ENCODE measurements at places on chromosomes 3 and 15.

- no peak for DNase-seq
These were observed 277 bp upstream of the DALRD3 start for GRCh38 chr3:49018707-49019006.

- DNase-seq = no peak
These were observed at the start of gene FEZF2 for GRCh38 chr3:62373215-62373614. TSS of gene FEZF2 (minus strand) at chr3:62373550. CDS start at chr3:62372868, 682 bp downstream.

- no peak for DNase-seq
These were observed 15.6 kb downstream of the SMAD3 start for GRCh38 chr15:67080900-67081431.

GRCh38 chr15:51874751-51875644 is 45.5 kb downstream of the TMOD3 start:
- no peak for DNase-seq

DNA sequence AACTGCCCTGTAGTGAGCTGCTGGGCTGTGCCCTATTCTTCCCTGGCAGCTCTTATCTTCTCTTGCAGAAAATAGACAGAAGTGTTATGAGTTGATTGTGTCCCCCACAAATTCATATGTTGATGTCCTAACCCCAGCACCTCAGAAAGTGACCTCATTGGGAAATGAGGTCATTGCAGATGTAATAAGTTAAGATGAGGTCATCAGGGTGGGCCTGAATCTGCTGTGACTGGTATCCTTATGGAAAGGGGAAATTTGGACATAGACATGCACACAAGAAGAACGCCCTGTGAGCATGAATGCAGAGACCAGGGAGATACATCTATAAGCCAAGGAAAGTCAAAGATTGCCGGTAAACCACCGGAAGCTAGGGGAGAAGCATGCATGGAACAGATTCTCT is 49.0 kb downstream of the SPSB4 start:
- DNase-seq = no peak

- no peak for DNase-seq
These were observed 51.7 kb upstream of the HES1 start for GRCh38 chr3:194084284-194084683.

- no peak for DNase-seq
These were observed 99.1 kb downstream of the DNASE1L3 start for GRCh38 chr3:58111513-58112184.

- DNase-seq = no peak
These were observed 270.0 kb upstream of the TPRG1 start for GRCh38 chr3:188901671-188902287.

- no peak for DNase-seq
These were observed 72.1 kb downstream of the RFTN1 start for GRCh38 chr3:16441371-16441875.

- DNase-seq = no peak
These were observed 7.7 kb downstream of the SLCO3A1 start for GRCh38 chr15:91861223-91861622.

- DNase-seq = no peak
These were observed 21.7 kb downstream of the LRRK1 start for GRCh38 chr15:100940767-100941379.

DNA sequence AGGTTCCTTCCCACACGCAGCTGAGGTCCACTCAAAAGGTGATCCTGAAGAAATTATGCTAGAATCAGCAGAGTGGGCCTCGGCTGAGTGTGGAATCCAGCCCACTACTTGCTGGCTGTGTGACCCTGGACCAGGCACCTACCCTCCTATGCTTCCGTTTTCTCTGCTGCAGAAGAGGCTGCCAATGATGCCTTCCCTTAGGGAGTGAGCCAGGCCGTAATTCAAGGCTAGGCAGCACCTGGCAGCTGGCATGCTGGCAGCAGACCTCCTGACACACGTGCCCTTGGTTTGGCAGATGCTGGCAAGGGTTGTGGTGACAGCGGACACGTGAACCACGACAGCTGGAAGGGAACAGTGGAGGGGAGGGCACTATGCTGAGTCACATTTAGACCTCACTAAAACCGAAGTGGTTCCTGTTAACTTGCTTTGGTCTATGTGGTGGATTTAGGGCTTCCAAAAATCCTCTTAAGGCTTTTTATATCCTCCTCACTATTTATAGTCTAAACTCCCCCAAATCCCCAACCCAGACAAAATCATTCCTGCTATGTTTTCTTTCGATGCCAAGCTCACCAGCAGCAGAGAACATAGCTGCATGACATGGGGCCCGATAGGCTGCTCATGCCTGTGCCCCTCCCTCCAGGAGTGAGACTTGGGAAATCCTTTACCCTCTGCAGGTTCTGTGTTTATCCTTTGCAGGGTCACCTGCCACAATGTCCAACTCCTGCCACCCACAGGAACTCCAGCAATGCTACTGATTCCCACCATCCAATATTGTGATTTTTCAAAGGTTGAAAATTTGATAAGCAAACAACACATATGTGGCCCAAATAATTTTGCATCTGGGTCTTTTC is 10.6 kb upstream of the PCSK6 start:
- DNase-seq = no peak

DNA sequence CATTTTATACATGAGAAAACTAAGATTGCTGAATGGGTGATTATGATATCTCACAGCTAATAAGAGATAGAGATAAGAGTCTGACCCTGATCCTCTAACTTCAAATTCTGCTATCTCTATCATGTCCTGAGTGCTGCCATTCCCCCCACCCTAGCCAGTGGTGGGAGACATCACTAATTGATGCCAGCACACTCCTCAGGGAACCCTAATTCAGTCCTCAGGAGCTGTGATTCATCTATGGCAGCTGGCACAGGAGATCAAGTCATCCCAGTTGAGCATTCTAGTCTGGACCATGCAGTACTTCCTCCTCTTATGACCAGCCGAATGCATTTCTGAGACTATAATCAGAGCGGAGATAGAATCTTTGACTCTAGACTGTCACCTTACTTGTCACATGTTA is 71.9 kb downstream of the SYNM start:
- no peak for DNase-seq

- no peak for DNase-seq
These were observed 26.3 kb upstream of the AVEN start for GRCh38 chr15:34065261-34065660.

GRCh38 chr3:58824285-58824684 is 157.7 kb upstream of the FAM3D start:
- no peak for DNase-seq

DNA sequence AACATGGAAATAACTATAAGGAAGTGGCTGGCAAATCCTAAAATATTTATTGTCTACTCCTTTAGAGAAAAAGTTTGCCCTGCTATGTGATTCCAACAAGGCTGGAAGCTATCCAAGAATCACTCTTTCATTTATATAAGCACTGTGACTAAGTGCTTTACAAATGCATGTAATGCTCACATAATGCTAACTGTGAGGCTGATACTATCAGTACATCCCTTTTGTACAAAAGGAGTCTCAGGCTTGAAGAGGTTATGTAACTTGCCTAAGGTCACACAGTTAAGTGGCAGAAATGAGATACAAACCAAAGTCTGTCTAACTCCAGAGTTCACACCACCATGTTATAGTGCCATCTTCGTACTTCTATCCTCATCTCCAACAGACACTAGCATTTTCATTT is 17.0 kb downstream of the TOPBP1 start:
- DNase-seq = no peak

GRCh38 chr15:71131601-71132362 is 16.5 kb downstream of the THSD4 start:
- DNase-seq = no peak
